Breast epithelium (tissue), 4 donors: ENCODE measurements at places on chromosomes 1 and 21. TPM values are rescaled to one million over a fixed set of nuclear protein-coding genes. Genes with fewer than 3 reads are reported as not detected.

DNA sequence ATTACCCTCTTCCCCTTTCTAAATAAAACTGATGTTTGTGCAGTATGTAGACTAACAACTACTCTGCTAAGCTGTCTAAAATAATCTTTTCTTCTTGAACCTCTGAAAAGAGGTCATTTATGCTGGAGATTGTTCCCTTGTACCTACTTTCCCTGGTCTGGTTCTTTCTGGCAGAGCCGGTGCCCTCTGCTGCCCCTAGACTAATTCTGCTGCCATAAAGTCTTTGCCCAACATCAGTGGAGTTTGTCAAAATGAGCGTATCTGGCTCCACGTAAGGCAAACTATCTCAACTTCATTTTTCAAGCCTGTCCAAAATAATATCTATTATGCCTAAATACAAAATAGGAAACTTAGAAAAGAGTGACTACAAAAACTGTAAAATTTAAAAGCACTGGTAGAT, 30.9 kb upstream of the ANGPTL7 start:
- no peak for DNase-seq
- no peaks in the 10 kb centered on the region for H3K27me3 ChIP-seq
- no peaks in the 10 kb centered on the region for H3K36me3 ChIP-seq
- peaks cover 3% of the 10 kb centered on the region for H3K4me1 ChIP-seq

GRCh38 chr1:3703786-3704371, 48.4 kb upstream of the CCDC27 start:
- DNase-seq = no peak
- no peaks in the 10 kb centered on the region for H3K27me3 ChIP-seq
- peaks cover 11% of the 10 kb centered on the region for H3K4me1 ChIP-seq
- H3K36me3 ChIP-seq = no peaks in the 10 kb centered on the region
- peak overlapping the region; percentile 69 for H3K27ac ChIP-seq
- H3K4me3 ChIP-seq = peak overlapping the region; percentile 16

DNA sequence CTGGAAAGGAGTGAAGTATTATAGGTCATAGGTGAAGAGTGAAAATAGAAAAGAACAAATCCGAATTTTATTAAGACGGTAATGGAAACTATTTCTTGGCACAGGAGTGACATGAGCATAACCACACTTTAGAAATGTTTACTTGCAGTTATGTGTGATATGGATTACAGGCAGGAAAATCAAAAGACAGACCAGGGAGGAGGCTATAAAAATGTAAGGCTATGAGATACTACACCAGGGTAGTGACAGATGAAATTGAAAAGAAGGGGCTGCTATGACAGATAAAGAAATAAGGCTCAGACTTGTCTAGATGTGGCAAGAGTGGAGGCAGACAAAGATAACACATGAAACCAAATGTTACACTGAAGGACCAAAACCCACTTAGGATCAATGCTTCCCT, 31.7 kb downstream of the GPATCH2 start:
- no peaks in the 10 kb centered on the region for H3K27me3 ChIP-seq
- no peak overlapping the region for H3K27ac ChIP-seq
- no peak for DNase-seq

DNA sequence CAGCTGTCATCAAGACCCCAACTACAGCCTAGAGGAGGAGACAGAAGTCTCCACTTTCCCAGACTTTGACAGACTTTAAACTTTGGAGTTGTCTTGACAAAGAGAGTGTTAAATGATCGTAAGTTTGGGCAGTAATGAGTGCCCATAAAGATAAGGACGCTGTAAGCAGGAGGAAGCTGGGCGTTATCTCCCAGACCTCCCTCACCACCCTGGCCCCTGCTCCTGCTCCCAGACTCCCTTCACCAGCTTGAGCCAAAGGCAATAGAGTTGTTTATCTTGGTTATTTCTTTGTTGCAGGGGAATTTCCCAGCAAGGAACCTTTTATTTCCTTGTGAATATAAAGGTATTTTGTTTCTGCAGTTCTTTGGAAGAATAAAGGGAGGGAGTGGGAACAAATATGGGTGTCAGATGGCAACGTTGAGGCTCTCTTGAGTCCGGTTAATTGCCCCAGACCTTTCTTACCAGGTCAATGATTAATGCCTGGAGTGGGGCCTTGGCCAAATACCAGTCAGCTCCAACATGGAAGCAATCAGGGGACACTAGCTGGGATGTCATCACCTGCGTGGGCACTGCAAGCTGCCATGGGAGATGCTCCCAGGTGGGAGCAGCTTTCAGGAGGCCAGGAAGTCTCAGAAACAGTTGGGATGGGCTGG, 4.4 kb downstream of the PIGR start:
- peak overlapping the region; percentile 83 for H3K27ac ChIP-seq
- H3K4me3 ChIP-seq = no peak overlapping the region
- no peak for DNase-seq
- H3K36me3 ChIP-seq = no peaks in the 10 kb centered on the region
- H3K4me1 ChIP-seq = no peaks in the 10 kb centered on the region

DNA sequence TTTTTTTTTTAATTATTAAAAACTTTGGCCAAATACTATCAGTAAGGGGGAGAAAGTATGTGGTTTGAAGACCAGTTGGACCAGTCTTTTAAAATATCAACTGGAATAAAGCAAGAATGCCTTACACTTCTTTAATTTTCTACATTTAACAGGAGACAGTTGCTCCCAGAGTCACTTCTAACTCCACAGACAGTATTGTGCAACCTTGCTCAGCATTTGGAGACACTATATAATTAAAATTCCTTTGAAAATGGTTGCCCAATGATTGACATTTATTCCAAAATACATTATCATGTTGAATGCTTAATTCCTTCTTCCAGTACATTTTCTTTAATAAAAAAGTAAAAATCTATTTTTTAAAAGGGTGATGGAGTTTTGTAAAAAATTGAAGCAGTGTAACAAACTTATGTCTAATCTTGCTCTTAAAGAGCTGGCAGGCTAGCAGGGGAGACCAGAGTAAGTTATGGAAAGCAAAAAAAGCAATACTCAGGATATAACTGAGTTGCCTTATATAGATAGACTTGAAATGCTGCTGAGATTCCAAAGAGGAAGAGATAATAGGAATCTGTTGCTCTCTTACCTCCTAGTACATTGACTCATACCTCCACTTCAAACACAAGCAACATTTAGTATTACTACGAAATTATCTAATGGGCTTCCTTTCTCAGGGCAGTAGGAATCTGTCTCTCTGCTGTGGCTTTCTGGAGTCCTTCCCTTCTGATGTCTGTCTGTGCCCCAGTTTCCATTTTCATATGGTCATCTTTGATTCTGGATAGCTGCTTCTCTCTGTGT, 69.7 kb upstream of the RGL1 start:
- no peak for DNase-seq
- H3K27me3 ChIP-seq = no peaks in the 10 kb centered on the region
- H3K4me3 ChIP-seq = no peak overlapping the region
- no peaks in the 10 kb centered on the region for H3K36me3 ChIP-seq

UBL4B gene
- 0.96 TPM for total RNA-seq

DNA sequence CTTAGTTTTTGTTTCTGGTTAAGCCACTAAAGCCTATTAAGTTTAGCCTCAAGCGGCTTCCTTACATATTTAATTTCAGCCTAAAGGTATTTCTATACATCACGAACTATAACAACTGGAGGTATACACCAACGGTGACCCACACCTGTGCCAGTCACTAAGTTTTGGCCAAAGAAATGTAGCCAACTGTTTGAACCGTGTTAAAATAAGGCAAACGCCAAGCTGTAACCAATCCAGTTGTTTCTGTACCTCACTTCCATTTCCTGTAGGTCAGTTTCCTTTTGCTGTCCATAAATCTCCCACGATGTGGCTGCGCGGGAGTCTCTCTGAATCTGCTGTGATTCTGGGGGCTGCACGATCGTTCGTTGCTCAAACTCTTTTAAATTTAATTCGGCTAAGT, 5.6 kb upstream of the ERO1B start:
- no peak overlapping the region for H3K27ac ChIP-seq
- H3K4me1 ChIP-seq = no peaks in the 10 kb centered on the region
- no peaks in the 10 kb centered on the region for H3K27me3 ChIP-seq

DNA sequence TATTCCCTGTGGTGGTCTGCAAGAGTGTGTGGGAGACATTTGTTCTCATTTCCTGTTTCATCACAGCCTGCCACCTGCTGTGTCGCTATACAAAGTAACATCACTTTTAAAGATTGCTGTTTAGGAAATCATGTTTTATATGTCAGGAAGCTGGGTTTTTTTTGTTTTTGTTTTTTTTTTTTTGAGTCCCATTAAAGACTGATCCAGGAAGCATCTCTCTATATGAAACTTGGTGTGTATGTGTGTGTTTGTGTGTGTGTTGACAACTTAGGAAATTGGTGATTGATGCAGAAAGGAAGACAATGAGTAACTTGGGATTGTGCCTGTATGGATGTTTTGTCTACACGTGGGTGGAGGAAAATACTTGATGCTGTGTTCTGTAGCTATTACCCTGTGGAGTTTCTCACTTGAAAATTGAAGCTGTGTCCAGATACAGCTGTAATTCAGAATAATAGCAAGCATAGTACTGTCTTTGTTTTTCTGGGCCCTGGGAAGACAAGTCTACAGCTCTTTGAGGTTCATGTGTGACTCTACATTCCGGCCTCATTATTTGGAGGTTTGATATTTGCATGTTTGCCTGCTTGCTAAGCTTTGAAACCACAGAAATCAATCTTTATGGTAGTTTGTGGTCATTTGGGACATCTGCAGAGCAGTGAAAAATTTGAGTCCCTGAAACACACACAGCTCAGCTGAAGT, 47.9 kb downstream of the LAMC1 start:
- no peaks in the 10 kb centered on the region for H3K36me3 ChIP-seq
- no peak for DNase-seq
- no peaks in the 10 kb centered on the region for H3K4me1 ChIP-seq
- H3K27ac ChIP-seq = peak overlapping the region; percentile 3
- no peak overlapping the region for H3K4me3 ChIP-seq

DNA sequence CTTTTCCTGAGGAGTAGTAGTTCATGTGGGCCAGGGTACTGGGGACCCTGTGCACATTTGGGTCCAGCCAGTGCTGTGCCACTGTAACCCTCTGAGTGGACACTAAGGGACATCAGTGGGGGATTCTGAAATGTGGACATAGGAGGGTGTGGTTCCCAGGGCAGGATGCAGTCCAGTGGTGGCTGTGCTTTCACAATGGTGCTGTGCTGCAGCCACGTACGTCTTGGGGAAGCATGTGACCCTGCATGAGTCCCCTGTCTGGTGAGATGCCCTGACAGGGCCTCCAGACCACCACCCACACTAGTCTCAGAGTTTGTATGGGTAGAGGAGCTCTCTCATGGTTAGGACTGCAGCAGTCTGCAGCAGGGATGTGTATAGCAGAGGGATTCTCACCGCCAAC, 37.8 kb upstream of the WNT2B start:
- no peak overlapping the region for H3K27ac ChIP-seq
- H3K27me3 ChIP-seq = no peaks in the 10 kb centered on the region
- H3K36me3 ChIP-seq = no peaks in the 10 kb centered on the region
